Dermis blood vessel endothelial cell (primary cell): ENCODE measurements at places on chromosomes 1 and 21. TPM values are rescaled to one million over a fixed set of nuclear protein-coding genes. Genes with fewer than 3 reads are reported as not detected.

DNA sequence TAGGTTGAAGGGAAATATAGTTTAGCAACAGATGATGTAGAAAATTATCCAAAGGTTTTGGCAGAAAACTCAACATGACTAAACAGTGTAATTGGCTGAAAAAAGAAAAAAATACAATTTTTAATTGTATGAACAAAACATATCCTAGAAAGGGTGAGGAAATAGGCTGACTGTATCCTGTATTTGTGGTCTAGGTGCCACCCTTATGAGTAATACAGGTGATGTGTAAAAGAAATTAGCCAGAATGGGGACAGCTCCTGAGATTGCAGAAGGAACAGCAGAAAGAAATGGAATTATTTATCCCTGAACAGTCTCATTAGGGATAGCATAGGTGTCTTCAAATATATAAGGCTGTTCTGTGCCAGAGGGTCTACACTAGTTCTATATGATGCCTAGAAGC lies 24.6 kb downstream of the DNASE2B start:
- no peak for DNase-seq

DNA sequence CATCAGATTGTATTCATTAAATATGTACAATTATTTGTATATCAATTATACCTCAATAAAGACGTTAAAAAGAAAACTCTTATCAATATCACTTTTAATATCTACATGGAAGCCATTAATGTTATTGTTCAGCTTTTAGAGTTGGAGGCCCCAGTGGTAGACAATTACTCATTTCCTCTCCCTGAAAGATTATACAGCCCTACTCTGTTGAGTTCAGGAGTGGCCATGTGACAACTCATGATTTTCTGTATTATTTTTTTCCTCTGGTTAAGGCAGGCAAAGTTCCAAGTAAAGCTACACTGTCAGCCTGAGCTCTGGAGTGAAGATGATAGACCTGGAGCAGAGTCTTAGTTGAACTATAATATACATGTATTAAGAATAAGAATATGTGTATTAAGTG lies 247.9 kb upstream of the B3GALT2 start:
- DNase-seq: peak; percentile 66

DNA sequence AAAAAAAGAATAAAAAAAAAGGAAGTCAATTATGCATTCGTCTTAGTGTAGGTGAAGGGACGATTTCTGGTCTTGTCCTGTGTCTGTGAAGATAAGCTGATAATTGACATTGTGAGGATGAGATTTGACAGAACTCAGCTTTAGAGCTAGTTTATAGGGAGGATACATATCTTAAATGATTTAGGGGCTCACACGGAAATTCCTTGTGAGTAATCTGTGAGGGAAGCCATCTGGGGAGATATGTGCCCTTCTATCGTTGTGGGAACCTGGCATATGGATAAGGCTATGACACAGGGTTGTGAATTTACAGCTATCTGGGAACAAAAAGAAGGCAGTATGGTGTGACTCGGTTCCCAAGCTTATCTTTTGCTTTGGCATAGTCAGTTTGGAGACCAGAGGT lies 71.1 kb downstream of the RABGAP1L start:
- DNase-seq: no peak

- DNase-seq: peak; percentile 43
Measured at GRCh38 chr1:156081180-156081916, 917 bp downstream of the MEX3A start.

GRCh38 chr1:11196945-11197344 lies 7.8 kb downstream of the ANGPTL7 start:
- DNase-seq: peak; percentile 49

DNA sequence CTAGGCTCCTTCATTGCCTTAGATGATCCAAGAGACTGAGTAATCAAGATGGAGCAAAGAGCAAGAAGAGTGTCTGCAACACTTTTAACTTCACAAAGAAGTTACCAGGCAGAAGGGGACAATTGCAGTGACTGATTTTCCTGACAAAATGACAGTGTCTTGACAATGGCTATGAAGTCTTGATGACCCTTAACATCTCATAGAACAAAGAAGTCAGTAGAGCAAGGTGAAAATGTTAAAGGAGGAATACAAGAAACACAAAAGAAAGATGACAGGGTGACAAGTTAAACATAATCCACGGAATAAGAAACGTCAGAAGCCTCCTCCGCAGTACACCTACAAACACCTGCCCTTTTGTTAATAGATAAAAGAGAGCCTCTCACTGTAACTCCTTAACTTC lies 15.1 kb upstream of the VCAM1 start:
- DNase-seq: no peak

- DNase-seq: no peak
Measured at GRCh38 chr1:205950826-205951549, 7.7 kb upstream of the SLC26A9 start.

GRCh38 chr1:92951141-92951582 lies 10.1 kb downstream of the DIPK1A start:
- DNase-seq: no peak

- peak; percentile 94 for DNase-seq
Measured at GRCh38 chr1:154970631-154971340, at the start of gene SHC1. Gene SHC1 (minus strand): TSS chr1:154970747. CDS start chr1:154970526, 221 bp downstream.

- no peak for DNase-seq
Measured at GRCh38 chr1:210603123-210603522, 274.4 kb downstream of the HHAT start.

DNA sequence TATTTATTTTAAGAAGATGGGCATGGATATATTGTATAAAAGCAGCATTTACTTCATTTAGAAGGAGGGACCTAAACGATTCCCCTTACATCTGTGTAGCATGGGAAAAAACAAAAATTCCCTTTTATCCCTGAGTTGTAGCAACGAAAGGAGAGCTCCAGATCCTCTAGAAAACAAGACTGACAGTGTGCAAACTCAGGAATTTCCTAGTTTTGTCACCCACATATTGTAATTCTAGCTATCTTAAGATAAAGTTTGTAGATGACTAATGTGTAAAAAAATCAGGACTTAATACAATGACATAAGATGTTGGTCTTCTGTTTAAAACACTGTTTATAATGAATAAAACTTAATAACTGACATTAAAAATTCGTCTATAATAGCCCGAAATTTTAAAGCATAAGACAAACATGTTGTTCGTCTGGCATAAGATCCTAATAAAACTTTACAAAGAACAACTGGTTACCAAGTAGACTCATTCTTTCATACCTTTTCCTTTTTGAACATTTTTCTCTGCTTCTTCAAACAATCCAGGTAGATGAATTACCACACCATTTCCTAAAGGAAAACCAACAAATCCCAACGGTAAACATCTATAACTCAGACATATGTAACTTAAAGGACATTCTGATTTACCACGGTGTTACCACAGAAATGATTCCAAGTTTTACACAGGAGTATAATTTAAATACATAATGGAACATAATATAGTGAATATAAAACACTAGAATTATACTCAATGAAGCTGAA lies 15.2 kb downstream of the ADSS2 start:
- peak; percentile 59 for DNase-seq

DNA sequence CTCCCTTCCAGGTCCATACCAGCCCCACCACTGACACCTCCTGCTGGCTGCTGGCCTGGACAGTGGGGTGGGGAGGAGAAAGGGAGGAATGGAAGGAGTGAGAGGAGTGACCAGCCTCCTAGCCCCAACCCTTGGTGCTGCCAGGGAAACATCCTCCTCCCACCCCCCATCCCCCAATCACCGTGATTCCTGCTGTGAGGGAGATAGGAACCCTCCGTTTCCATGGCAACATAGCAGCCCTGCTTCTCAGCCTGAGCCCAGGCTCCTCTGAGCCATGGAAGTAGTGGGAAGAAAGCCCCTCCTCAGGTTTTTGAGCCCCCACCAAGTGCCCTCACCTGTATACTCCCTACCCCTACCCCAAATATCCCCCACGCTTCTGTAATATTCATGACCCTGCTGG lies 44.4 kb upstream of the SCMH1 start:
- DNase-seq: no peak

DNA sequence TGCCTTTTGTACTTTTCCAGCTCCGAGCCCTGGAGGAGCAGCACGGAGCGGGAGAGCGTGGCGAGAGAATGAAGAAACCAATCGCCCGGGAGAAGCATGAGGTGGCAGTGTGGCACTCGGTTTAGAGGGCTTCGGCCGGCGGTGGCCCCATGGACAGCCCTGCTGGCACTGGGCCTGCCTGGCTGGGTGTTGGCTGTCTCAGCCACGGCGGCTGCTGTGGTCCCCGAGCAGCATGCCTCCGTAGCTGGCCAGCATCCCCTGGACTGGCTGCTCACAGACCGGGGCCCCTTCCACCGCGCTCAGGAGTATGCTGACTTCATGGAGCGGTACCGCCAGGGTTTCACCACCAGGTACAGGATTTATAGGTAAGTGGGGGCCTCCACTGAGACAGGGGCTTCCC lies 59.0 kb downstream of the BRINP2 start:
- DNase-seq: no peak

DNA sequence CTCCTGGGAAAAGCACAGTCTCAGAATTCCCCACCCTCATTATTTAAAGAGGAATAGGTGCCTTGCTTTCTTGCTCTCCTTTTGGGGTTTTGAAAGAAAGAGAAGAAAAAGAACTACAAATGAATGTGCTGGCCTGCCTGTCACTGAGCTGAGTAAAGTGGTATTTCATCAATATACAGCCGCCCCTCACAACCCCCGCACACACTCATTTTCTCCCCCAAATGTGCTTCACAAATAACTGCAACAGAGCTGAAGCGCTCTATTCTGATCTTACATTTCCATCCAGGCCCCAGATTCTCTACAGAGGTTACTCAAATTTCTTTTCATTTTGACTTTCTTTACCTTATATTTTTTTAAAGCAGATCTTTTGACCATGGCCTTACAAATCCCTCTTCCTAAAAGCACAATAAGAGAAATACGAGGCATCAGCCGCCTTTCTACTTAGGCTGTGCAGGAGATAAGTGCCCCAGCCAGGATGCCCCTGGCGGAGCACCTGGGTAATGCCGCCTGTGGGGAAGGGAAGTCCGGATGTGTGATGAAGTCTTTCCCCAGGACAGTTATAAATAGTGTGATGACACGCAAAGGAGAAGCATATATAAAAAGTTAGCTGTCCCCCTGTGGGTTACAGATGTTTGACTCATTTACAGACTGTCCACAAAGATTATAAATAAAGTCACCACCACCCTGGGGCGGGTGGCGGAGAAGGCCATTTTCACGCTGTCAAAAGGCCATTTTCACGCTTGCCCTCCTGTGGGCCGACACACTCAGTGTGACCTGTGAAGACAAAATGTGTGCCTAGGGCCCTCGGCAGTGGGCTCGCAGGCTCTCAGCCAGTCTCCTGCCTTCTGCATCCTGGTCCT lies 6.5 kb downstream of the KCNN3 start:
- peak; percentile 84 for DNase-seq

- no peak for DNase-seq
Measured at GRCh38 chr21:16640297-16641027, 872.4 kb upstream of the CXADR start.

GRCh38 chr1:27117733-27118439 lies 37.0 kb downstream of the SLC9A1 start:
- peak; percentile 36 for DNase-seq

- no peak for DNase-seq
Measured at GRCh38 chr1:22449636-22450035, 2.0 kb upstream of the ZBTB40 start.

- DNase-seq: no peak
Measured at GRCh38 chr21:34819357-34819999, 150.7 kb downstream of the CLIC6 start.

The FNDC5 gene
- 0.85 and 0.88 TPM in 2 replicates for total RNA-seq

The FCRL4 gene
- total RNA-seq: not detected in 2 replicates

The HLX gene
- total RNA-seq: 18.0 and 20.8 TPM in 2 replicates

The NBPF11 gene
- 5.1 and 5.5 TPM in 2 replicates for total RNA-seq

The LRRC38 gene
- 0.09 and 0.17 TPM in 2 replicates for total RNA-seq

The CRYBG2 gene
- 0.70 TPM in 1 of 2 replicates, not detected in the other for total RNA-seq

The HTR6 gene
- not detected in 2 replicates for total RNA-seq

The PLA2G2F gene
- not detected in 2 replicates for total RNA-seq

The KRTAP10-7 gene
- not detected in 2 replicates for total RNA-seq
